Inflammatory macrophage (primary cell): ENCODE measurements at places on chromosomes 16 and 17.

DNA sequence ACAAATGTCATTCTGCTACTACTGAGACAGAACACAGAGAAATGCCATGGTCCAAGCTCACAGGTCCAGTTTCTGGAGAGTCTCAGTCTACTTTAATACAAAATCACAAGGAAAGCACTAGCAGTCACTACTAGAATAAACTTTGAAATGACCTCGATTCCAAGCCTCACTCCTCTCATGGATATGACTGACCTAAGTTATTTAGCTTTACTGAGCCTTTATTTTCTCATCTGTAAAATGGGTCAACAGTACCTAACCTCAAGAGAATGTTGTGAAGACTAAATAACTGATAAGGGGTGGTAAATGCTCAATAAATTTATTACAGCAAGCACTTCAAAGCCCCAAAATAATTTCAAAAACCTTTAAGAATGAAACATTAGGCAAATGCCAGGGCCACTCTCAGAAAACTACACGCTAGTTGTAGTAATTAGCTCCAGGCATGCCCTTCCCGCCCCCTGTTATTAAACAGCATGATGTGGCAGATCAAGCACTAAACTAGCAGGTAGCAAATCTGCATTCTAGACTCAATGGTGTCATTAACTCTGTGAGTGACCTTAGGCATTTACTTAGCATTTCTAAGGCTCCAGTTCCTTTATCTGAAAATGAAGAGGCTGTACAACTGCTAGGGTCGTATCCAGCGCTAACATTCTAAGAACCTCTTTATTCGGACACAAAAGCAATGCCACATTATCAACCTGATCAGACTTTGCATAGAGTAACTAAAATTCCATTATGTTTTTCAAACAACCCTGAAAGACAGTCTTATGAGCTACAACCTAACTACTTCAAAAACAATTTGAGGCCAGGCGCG lies 8.4 kb downstream of the GSPT1 start:
- DNase-seq = no peak

- peak; percentile 16 for DNase-seq
These were observed 1.5 kb upstream of the ABCA6 start for GRCh38 chr17:69143151-69143550.

GRCh38 chr16:53131363-53132071 lies 76.7 kb downstream of the CHD9 start:
- peak; percentile 62 for DNase-seq

GRCh38 chr16:27289669-27290068 lies 21.1 kb upstream of the NSMCE1 start:
- DNase-seq = no peak

GRCh38 chr16:3304370-3304769 lies 860 bp downstream of the TIGD7 start:
- DNase-seq = no peak

GRCh38 chr17:12107905-12108304 lies 87.2 kb downstream of the MAP2K4 start:
- no peak for DNase-seq

GRCh38 chr17:4130715-4131114 lies 12.1 kb downstream of the ZZEF1 start:
- peak; percentile 97 for DNase-seq

GRCh38 chr17:34398990-34399389 lies 36.0 kb upstream of the CCL1 start:
- peak; percentile 82 for DNase-seq

- DNase-seq = no peak
These were observed 3.8 kb downstream of the CENPV start for GRCh38 chr17:16349431-16349830.

- DNase-seq = no peak
These were observed 13.7 kb downstream of the MMD start for GRCh38 chr17:55407641-55408566.

DNA sequence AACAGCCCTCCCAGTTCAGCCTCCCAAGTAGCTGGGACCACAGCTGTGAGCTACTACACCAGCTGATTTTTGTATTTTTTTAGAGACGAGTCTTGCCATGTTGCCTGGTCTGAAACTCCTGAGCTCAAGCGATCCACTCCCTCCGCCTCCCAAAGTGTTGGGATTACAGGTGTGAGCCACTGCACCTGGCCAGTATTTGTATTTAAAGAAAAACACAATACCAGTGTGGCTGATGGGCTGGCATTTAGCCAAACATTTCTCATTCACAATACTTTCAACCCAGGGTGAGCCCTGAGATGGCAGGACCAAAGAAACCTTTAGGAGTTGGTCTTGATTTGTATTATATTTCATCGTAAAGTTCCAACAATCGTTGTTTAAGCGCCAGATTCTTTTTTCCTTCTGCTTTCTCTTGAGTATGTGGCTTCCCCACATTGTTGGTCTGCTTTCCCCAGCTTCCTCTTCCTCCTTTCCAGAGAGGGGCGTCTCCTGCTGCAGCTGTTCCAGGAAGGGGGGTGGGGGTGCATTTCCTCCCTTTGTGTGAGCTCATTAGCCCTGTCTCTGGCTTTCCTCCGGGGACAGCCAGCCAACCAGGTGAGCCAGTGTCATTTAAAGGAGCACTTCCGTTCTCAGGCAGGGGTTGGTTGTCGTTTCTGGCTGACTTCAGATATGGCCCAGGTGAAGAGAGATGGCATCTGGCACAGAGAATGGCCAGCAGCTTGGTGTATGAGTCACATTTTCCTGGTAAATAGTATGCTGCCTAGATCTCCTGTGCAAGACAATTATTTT lies 79.9 kb downstream of the GPRC5B start:
- DNase-seq = peak; percentile 79
